ENCODE measurements at places on chromosomes 11 and 22.

DNA sequence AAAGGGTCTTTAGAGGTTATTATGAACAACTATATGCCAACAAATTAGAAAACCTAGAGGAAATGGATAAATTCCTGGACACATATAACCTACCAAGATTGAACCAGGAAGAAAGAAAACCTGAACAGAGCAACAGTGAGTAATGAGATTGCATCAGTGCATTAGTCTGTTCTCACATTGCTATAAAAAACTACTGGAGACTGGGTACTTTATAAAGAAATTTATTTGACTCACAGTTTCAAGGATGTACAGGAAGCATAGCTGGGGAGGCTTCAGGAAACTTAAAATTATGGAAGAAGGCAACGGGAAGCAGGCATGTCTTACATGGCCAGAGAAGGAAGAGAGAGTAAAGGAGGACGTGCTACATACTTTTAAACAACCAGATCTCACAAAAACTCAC, 70.8 kb upstream of the GNAZ start:
- no peak for DNase-seq

DNA sequence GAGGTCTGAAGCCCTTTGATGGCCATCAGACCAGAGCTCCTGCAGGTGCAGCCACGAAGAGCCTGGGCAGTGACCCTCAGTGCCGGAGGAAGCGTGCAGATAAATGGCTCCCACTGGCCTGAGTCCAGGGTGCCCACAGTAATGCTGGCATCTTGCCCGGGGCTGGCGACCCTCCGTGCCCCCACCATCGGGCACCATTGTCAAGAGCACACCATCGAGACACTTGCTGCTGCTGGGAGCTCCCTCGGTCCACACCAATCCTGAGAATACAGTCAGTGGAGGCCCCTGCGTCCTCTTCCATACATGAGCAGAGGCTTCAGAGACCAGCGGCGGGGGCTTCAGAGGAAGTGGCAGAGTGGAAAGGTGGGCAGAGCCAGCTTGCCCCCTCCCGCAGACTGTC, 1448.3 kb downstream of the BRD1 start:
- DNase-seq: no peak

DNA sequence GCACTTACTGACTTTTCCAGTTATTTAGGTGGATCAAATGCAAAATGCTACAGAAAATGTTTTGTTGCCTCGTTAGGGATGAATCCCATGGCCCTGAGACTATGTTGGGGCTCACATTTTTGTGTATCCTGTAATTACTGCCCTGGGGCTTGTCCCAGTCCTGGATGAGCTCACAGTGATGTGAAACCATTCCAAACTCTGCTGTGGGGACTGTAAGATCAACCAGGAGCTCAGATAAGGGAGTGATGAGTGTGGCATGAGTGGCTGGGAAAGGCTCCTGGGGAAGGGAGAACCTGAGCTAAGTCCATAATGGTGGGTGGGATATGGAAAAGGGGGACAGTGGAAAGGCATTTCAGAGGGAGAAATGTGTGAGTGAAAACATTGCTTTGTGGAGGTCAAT, 54.0 kb downstream of the SLC5A1 start:
- no peak for DNase-seq

- peak; percentile 21 for DNase-seq
Observed at GRCh38 chr22:25368271-25368670, 148.8 kb downstream of the CRYBB2 start.

DNA sequence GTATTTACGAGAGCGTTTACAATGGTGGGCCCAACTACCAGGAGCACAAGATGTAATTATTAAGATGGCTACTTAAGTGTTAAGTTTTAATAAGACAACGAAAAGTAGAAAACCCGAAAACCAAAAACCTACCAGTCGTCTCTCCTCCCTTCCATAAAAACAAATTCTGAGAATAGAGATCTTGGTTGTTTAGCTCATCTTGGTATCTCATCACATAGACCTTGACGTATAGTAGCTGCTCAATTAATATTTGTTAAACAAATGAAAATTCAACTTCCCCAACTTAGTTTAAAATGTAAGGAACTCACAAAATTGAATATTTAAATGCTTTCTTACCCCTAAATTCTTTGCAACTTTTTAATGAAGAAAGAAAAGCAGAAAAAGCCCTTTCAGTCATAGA, 669 bp downstream of the KDM4D start:
- no peak for DNase-seq

DNA sequence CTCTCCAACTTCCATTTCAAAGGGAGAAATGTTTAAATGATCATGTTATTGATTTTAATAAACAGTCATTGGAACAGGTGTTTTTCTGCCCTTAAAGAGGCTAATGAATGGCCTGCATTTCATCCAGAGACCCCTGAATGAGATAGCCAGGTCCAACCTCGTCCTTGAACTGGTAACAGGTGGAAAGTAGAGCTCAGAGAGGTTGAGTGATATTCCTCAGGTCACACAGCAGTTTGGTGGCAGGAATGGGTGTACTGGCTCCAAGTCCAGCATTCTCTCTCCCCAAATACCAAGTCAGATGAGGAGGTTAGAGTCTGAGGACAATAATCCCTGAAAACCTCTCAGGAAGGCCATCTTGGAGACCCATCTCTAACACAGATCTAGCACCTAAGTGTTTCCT, 81.7 kb upstream of the ANO1 start:
- no peak for DNase-seq

DNA sequence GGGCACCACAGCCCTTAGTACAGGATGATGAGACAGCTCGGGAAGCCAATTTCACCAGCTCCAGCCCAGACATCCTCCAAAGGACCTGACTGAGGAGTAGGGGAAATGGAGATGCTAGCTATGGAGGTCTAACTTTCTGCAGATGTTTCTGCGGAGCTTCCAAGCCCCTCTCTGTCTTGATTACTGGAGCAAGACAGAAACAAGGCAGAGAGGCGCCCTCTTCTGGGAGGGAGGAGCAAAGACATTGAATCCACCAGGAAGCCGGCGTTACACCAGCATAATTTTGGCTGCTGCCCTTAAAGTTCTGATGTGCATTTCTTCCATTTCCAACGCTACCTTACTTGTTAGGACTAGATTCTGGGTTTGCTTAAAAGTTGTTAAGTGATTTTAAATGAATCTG, 107.3 kb upstream of the HSD17B12 start:
- DNase-seq: no peak

- DNase-seq: no peak
Observed at GRCh38 chr22:41286639-41287091, 678 bp upstream of the RANGAP1 start.

GRCh38 chr11:63445720-63446119, 45.2 kb downstream of the PLAAT5 start:
- DNase-seq: peak; percentile 9

DNA sequence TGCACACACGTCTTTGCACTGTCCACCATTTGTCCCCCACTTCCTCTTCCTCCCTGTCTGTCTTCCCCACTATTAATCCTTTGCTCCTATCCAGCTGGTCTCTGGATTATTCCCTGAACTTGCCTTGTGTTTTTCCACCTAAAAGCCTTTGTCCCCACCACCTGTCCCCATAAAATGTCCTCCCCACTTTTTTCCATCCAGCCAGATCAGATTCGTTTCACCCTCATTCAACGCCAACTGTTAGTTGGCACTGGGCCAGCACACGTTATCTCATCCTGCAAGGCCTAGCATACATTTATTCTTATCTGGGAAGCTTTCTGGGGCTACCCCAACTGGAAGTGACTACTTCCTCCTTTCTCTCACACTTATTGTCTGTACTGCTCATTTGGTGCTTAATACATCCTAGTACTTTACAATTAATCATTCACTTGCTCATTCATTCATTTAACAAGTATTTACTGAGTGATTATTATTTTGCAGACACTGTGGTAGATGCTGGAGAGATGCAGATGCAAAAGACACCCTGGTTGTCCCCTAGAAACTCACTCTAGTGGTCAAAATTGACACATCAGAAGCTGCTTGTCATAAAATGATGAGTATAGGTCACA, 96.2 kb downstream of the RASSF10 start:
- no peak for DNase-seq

DNA sequence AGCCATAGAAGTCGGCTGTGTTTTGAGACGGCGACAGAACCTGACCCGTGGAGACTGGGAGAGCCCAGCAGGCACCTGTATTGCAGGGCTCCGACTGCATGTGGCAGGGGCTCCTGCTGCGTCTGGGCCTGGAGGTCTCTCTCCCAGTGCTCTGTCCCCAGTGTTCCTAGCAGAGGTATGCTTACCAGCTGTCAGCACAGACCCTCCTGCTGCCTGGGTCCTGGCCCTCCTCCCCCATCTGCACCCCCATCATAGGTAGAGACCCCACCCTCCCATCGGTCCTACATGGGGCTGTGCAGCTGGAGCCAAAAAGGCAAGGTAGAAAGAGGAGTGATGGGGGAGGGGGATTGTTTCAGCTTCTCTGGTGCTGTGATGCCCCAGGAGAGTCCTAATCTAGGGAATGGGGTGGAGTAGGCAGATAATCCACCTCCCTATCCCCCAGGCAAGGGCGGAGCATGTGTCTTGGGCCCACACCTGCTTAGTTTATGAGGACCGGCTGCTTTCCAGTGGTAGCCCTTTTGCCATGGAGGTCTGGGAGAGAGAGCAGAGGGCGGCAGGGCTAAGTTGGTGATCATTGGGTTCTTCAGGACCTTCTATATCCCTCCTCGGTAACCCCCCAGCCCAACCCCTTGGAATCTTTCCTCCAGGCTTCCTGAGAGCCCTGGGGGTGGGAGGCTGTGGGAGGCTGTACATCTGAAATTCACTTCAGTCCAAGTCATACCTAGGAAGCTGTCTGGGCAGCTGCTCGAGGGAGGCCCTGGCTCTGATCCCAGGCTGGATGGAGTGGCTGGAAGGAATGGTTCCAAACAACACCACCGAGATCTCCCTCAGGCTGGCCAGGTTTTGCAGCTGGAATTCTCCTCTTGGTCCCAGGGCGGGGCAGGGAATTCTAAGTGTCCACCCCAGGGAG, 5.3 kb downstream of the SLC7A4 start:
- no peak for DNase-seq

DNA sequence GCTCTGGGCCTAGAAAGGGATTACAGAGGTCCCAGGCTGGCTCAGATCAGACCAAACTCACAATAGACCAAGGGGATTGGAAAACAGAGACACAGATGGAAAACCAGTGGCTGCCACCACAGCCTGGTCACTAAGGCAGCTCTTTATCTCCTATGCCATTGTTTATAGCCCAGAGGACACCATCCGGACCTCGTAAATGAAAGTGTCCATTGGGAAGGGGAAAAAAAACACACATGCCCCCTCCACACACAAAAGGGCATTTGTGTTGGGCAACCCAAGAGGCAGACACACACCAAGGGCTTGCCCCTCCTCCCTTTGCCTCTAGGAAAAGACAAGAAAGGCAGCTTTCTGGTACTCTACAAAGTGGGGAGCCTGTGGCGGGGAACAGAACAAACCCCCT, 85.9 kb downstream of the GAB2 start:
- DNase-seq: no peak

GRCh38 chr11:72036687-72037086, 38.0 kb downstream of the IL18BP start:
- DNase-seq: no peak

DNA sequence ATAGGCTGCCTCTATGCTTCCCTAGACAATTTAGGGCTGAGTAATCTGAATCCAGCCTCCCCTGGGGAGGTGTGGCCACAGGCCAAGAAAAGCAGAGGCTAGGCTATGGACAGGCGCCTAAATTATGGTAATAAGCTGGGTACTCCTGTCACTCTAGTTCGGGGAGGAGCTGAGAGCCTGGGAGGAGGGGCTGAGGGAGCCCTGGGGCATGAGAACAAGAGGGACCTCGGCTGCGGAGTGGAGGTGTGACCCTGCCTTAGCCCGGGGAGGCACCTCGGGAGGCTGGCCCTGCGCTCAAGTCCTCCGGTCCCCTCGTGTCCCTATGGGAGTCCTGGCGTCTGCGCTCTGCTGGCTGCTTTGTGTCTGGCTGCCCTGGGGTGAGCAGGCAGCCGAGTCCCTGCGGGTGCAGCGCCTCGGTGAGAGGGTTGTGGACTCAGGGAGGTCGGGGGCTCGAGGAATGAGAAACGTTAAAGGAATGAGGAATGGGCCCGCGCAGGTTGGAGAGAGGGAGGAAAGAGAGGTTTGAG, at the start of gene OTOG:
OTOG (plus strand) TSS at position 209 of the 527 bp plus-strand sequence; CDS start at position 323, 114 bp downstream.
- no peak for DNase-seq

DNA sequence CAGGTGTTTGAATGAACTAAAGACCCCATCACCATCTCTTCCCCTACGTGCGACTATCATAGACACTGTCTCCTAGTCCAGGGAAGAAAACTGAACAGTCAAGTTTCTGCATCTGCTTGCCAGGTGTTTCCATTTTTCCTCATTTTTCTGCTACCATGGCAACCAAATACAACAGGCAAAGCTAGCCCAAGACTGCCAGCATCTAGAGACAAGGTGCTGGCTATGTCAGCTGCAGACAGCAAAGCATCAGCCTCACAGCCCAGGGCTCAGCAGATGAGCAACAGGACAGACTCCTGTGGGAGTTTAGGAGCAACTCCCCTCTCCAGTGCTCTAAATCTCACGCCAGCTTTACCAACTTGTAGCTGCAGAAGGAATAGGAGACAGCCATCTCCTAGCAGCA, 124.3 kb downstream of the C11orf58 start:
- no peak for DNase-seq

- DNase-seq: no peak
Observed at GRCh38 chr11:105838668-105839384, 183.2 kb downstream of the MSANTD4 start.

- DNase-seq: no peak
Observed at GRCh38 chr22:38207898-38208432, 6.2 kb downstream of the MAFF start.

- no peak for DNase-seq
Observed at GRCh38 chr11:36365907-36366306, 69.8 kb downstream of the PRR5L start.

DNA sequence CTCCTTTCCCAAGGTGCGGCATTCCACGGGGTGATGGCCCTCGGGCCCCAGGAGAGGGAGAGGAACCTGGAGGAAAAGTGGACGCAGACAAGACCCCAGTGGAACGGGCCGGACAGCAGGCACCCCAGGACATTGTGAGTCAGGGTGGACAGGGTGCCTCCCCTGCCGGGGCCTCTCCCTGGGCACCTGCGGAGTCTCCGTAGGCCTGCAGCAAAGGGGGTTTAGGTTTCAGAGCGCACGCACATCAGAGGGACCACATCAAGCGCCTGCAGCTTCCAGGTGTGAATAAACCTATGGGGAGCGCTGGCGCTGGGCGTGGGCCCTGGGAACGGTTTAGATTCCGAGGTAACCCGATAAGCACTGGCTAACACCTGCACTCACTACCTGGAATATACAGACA, 22.7 kb upstream of the FGF19 start:
- no peak for DNase-seq

- no peak for DNase-seq
Observed at GRCh38 chr11:133107136-133107535, 425.2 kb downstream of the OPCML start.

GRCh38 chr11:88480223-88480622, 142.7 kb upstream of the CTSC start:
- DNase-seq: peak; percentile 99

DNA sequence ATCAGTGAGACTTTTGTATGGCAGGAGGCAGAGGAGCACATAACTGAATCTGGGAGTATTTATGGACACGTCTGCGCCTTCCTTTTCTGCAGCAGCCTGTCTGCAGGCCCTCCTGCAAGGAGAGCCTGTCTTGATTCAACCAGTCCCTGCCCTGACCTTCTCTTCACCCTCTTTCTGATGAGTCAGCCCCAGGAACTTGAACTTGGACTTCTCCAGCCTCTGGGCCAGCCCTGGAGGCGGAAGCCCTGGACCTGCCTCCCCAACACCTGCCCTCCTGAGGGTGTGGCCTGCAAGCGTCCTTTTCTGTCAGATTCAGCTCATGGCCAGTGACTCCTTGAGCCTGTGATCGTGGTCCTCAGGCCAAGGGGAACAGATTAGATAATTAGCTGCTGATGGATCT, 20.0 kb downstream of the DAGLA start:
- DNase-seq: peak; percentile 34
